Activated CD4-positive, alpha-beta T cell treated with anti-CD3 and anti-CD28 coated beads for 24 hours (primary cell): ENCODE measurements at places on chromosomes 2 and 18.

- no peak for DNase-seq
These were observed 18.2 kb downstream of the GNLY start for GRCh38 chr2:85712336-85712735.

DNA sequence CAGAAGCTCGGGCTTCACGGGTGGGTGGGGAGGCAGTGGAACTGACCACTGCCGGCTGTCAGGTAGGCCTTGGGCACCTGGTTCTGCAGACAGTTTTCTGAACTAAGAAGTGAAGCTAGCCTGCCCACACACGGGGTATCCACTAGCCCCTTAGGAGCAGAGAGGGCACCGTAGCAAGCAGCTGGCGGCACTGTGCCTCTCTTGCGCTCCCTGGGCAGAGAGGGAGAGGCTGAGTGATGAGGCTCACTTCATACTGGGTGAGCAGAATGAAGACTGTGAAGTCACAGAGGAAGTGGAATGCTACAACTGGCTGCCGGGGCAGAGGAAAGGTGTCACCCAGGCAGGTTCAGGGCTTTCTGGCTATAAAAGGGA, 753 bp downstream of the ITPRIPL1 start:
- DNase-seq, result no peak

DNA sequence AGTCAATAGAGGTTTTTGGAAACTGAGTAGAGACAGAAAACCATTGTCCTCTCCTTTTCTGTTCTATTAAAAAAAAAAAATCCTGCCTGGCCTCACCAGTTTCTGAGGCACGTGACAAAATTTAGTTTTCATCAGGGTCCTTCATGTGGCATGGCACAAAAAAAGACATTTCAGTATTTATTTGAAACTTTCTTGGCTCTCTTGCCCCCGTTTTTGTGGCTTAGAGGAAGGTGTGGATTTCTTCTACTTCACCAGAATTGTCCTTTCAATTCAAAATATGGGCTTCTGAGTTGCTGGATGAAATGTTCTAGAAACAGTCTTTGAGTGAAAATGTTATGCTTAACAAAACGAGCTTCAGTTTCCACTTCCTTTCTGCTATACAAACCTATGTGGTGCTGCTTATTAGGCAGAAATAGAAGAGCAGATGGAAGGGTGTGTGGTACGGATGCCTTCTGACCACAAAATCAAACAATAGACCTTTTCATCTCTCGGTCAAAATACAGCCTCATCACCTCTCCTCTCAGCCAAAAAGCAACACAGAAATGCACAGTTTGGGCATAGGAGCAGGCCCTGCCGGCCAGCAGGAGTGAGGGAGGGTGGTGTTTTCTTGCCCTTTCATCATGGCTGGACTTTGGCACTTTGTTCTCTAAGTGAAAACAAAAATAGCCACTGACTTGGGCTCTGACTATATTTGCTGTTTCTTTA, 89.2 kb downstream of the SH3RF3 start:
- no peak for DNase-seq

- no peak for DNase-seq
These were observed 246.1 kb downstream of the PIK3C3 start for GRCh38 chr18:42201137-42201536.

DNA sequence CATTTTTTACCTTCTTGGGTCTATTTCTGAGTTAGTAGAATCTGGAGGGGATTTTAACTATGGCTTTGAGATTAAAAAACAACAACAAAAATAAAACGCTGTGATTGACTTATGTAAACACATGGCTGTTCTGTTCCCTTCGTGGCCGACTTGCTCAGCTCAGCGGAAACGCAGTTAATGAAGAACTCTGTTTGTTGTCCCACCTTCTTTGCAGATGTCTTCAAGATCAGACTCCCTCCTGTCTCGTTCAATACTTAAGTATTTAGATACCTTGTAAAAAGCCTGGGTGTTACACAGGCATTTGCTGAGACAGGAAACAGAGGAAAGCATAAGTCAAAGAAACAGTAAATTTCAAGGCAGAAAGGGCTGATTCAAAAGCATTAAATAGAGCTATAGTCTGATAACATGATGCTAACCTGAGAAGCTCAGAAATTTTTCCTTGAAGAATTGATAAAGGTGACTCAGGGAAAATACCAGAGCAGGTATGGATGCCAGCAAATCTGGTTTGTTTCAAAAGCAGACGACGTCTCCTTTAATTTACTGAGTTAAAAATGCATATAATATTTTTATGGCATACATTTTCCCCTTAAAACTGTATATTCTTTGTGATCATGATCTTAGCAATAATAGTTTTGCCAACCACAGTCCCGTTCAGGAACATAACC, 21.7 kb upstream of the POLI start:
- no peak for DNase-seq

DNA sequence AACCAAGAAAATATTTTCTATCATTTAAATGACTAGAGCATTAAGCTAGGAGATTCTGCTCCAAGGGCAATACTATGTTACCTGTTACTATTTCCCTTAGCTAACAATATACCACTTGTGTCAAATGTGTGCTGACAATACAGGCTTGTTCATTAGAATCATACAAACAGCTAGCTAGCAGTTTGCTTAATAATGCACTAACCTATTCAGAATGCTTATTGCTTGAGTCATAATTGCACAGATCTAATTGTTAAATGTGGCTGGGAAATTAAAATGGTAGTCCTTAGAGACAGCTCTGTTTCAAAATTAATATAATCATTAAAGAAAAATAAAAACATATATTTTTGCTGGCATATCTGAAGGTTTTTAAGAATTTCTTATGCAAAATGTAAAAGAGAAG, 344.2 kb downstream of the ERBB4 start:
- DNase-seq, result no peak

DNA sequence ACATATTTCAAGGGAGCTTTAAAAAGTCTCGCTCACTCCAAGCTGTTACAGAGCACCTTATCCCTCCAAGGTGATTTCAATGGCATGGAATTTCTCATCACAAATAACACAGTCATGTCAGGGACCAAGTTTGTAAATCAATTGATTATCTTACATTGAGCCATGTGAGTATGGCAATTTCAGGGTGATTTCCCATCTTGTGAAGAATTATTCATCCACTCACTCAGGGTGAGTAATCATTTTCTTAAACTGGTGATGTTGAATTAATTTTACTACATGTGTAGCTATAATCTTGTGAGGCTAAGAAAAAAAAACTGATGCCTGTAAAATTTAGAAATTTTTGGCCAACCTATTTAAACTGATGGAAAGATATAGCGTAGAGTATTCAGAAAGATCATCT, 3.3 kb upstream of the ABCA12 start:
- DNase-seq, result no peak

- DNase-seq, result no peak
These were observed 47.8 kb downstream of the SATB2 start for GRCh38 chr2:199409759-199410529.

DNA sequence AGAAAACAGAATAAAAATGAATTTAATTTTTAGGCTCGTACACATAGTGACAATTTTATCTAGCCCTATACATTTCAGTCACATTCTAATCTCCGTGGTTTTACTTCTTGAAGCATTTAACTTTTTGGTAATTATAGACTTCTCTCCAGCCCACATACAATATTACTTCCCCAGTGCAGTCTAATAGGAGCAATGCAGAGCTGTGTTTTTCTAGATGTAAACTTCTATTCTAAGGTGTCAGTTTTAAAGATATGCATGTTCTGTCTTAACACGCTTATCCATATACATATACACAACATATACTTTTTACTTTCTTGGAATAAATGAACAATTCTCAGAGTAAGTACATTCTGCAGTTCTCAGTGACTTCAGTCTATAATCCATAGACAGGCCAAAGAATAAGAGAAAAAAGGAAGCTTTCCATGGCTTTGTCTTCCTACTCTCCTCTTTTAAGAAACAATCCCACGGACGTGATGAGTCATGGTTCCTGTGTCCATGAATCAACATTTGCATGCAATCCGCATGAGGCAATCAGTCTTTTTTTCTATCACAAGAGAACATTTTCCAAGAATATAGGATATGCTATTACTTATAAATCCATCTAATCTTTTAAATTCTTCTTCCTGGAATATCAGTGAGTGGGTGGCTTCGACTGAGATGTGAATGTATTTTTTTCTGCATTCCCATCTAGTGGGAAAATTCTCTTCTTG, 42.8 kb downstream of the CCDC102B start:
- no peak for DNase-seq

DNA sequence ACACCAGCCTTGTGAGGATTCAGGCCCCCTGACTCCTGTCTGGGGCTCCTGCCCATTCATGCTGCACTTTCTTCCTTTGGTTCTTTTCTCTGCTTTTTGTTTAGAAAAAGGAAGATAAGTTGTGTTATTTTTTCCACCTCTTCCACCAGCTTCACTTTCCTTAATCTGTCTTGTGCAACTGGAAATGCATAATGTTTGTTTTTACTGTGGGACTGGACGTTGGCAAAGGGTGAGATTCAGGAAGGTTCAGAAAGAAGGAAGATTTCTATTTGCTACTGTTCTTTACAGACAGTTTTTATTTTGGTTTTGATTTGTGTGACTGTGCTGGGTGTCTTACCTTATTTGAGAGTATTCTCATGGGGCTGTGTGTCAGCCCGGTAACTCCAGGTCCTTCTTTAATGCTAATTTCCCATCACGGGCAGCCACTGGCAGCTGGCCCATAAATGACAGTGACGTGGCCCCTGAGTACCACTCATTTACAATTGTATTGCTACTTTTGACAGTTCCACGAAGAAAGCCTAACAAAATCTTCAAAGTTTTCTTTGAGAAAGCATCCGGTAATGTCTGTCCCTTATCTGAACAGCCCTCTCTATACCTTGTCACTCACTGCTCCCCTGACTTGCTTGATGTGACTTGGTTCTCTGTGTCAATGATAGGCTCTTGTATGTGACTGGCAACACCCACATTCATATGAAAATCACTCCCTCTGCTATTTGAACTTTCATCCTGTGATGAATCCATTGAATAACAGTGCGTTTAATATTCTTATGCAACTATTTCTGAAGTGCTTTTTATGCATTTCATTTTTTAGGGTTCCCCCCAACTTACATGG, 32.7 kb downstream of the RHBDD1 start:
- DNase-seq, result no peak

DNA sequence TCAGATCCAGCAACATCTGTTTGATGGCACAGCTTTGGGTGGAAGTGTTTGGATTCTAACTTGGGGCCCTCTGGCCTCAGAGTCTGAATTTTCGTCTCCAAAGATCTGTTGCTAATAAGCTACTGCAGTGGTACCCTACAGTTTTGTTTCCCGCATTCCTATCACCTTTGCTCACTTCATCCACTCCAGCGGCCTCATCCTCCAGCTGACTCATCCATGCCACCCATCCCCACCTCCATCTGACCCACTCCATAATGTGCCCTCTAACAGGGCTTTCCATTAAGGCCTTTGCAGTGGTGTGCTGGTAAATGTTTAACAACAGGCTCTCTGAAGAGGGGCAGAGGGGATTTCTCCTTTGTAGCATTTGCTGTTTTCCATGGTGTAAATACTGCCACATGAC, 225.5 kb downstream of the TGIF1 start:
- DNase-seq, result no peak

- no peak for DNase-seq
These were observed 182.1 kb upstream of the SIX2 start for GRCh38 chr2:45191146-45191863.

DNA sequence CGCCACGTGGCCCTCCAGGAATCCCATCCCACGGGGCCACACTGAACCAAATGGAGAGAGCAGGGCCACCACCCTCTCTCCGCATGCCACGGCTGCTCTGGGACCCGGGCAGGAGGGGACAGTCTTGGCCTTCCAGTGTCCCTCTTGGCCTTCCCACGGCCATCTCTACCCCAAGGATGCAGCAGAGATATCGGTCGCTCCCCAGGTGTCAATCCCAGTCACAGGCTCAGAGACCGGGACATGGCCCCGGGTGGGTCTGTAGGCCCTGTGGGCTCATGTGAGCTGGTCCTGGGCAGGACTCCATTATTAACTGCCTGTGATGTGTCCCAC, 15.3 kb downstream of the CAPN10 start:
- no peak for DNase-seq

DNA sequence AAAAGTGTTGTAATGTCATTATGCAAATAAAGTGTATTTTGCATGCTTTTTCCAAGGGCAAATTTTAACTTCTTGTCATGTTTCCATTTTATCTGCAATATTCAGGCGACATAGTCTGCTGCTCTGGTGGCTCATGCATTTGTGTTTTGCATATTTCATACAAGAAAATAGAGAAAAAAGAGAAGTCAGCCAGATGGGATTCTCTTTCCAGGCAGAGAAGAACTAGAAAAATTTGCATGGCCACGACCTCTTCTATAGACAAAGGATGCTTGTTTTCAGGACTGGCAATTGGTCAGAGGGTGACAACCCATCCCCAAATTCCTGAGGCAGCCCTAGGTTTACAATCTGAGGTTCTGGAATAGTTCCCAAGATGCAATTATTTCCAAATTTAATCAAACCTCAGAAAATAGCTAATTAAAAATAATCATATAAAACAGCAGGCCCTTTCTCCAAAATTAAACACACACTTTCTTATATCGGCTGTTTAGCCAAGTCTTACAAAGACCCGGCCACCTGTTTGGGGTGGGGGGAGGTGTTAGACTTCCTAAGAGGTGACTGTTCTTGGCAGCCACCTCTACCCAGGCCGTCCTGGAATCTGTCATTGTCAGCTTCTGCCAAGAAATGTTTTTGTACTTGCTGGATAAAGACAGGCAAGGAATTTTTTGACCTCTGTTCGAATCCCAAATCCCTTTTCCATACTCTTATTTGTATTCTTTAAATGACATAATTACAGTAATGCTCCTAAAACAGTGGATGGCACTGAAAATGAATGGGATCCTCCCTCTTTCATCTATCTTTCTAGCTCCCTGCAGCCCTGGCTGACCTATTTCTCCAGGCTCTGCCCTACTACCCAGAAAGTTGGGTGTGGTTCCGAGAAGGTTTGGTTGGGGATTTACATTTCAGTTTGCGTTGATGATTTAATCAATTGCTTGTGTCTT, 20.8 kb upstream of the SOS1 start:
- no peak for DNase-seq

GRCh38 chr2:104433657-104434056, 420.3 kb upstream of the POU3F3 start:
- no peak for DNase-seq
